ENCODE measurements at places on chromosomes 3 and 15.

DNA sequence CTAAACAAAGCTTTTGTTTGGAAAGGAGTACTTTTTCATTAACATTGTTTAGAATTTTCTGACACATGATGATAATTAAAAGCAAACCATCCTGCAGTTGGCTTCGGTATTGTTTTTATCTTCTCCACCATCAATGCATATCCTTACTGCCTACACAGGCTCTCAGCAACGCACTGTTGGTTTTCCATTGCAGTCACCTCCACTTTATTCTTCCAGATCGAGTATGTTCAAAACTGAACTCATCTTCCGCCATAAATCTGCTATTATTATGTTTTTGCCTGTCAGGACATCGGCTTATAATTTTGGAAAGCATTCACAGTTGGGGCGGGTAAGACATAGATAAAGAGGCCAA, 589 bp upstream of the SENP5 start:
- DNase-seq, result no peak

GRCh38 chr3:150079029-150079739, 108.5 kb upstream of the PFN2 start:
- DNase-seq, result no peak

GRCh38 chr3:130831719-130832400, 62.0 kb upstream of the ATP2C1 start:
- DNase-seq, result no peak

DNA sequence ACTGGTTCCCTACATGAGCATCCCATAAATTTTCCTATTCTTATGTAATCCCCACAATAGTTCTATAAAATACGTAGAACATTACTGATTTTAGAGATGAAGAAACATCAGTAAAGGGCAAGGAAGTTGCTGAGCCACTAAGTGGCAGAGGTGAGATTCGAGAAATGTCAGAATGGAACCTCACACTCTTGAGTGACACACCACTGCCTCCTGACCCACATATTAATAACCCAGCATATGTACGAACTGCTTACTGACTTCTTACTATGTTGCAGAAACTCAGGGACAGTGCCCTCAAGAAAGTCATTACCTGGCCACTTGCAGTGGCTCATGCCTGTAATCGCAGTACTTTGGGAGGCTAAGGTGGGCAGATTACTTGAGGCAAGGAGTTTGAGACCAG, 1022.4 kb downstream of the FHIT start:
- no peak for DNase-seq

- DNase-seq, result no peak
Measured at GRCh38 chr3:32886911-32887310, 64.5 kb upstream of the CCR4 start.

DNA sequence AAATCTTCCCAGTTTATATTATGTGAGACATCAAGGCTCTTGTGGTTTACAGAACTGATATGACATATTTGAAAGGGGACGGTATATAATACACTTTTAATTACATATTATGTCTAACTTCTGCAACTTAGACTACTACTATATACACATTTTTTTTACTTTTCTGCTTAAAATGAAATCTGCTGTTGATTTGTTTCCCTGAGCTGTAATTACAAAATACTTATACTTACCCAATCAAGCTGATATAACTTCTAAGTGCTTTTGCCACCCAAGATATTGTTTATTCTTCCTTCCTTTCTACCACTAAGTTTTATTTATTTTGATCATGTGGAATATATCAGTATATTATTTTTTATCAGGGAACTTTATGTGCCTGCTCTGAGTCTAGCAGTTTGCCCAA, 654.0 kb upstream of the TGFBR2 start:
- DNase-seq, result no peak

DNA sequence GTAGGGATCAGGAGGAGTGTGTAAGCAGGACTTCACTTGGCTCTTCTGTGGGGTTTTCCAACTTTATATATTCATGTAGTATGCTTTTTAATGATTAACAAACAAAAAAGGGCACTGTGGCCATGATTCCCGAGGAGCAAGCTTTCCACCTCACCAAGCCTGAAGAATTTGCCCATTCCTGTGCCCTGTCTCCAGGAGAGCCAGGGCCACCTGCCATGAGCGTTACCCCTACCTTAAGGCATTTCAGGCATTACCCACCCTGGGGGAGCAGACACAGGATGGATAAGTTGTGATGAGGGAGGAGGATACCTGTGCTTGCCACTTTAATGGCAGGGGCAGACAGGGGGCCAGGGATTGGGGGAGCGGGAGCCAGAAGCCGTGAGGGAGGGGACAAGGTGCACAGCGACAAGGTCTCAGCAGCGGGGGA, 3.0 kb downstream of the TRPM1 start:
- peak; percentile 47 for DNase-seq

GRCh38 chr3:5057857-5058324, 64.2 kb upstream of the ARL8B start:
- peak; percentile 63 for DNase-seq

GRCh38 chr15:70212286-70212962, 114.7 kb upstream of the TLE3 start:
- DNase-seq, result no peak

GRCh38 chr3:150783316-150783715, 20.3 kb upstream of the SIAH2 start:
- no peak for DNase-seq

DNA sequence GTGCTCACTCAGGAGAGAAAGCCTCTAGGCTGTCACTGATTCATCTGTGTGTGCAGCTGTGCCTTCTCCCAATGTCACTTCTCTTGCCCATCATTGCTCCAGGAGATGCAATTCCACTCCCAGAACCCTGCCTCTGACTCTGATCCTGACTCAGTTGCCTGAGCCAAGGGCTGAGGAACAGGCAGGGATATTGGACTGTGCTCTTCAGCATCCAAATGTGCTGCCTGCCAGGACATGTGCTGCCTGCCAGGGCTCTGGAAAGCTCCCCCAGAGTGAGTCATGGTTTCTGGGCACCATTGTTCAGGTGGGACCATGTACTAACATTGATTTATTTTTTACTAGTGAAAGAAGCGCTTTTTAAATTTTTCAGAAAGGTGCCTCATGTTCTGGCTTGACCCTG, 71.0 kb downstream of the TRIM42 start:
- no peak for DNase-seq

- no peak for DNase-seq
Measured at GRCh38 chr3:58688574-58688973, 22.0 kb upstream of the FAM3D start.

- DNase-seq, result no peak
Measured at GRCh38 chr15:45785897-45786296, 151.1 kb downstream of the SQOR start.

DNA sequence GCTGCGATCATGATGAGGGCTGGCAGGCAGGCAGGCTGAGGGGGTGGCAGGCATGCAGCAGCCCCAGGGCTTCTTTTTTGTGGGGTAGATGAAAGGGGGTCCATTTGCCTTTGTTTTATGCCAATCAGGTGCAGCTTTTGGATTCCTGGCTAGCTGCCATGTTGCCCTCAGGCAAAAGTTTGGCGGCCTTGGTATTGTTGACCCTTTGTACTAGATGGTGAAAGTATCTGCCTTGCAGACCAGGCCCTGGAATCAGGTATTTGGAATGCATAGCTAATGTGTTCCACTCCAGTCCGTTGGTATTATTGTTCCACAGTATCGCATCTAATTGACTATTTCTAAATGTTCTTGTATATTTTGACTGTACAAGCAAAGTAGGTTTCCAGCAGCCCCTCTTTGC, 35.0 kb downstream of the EEFSEC start:
- DNase-seq, result no peak

DNA sequence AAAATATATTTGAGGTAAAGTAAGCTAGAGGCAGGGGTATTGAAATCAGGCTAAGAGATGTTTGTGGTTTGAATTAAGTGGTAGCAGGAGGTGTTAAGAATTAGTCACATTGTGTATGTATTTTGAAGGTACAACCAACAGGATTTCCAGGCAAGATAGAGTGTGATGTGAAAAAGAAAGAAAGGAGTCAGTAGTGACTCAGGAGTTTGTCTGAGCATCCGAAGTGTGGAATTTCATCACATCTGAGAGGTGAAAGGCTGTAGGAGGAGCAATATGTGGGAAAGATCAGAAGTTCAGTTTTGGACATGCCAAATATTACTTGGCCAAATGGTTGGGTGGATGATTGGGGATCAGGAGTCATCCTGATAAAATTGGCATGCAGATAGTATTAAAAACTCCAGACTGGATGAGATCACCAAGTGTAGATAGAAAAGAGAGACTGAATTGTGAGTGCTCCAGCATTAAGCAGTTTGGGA, 32.1 kb upstream of the EBLN2 start:
- no peak for DNase-seq

DNA sequence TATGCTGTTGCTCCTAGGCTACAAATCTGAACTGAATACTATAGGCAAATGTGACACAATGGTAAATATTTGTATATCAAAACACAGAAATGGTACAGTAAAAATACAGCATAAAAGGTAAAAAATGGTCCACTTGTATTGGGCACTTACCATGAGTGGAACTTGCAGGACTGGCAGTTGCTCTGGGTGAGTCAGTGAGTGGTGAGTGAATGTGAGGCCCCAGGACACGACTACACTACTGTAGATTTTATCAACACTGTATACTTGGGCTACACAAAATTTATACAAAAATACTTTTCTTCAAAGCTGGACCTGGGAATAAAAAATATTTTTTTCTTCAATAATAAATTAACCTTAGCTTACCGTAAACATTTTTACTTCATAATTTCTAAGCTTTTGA, 41.6 kb upstream of the DUT start:
- no peak for DNase-seq

- no peak for DNase-seq
Measured at GRCh38 chr3:74271541-74271940, 342.9 kb downstream of the CNTN3 start.

- no peak for DNase-seq
Measured at GRCh38 chr15:101540480-101541239, 51.2 kb upstream of the PCSK6 start.

GRCh38 chr3:72042397-72043203, 257.7 kb upstream of the PROK2 start:
- DNase-seq, result no peak

GRCh38 chr3:174363256-174363655, 495.9 kb upstream of the NAALADL2 start:
- no peak for DNase-seq

- DNase-seq, result no peak
Measured at GRCh38 chr3:183823963-183824362, 1.4 kb downstream of the MAP6D1 start.

DNA sequence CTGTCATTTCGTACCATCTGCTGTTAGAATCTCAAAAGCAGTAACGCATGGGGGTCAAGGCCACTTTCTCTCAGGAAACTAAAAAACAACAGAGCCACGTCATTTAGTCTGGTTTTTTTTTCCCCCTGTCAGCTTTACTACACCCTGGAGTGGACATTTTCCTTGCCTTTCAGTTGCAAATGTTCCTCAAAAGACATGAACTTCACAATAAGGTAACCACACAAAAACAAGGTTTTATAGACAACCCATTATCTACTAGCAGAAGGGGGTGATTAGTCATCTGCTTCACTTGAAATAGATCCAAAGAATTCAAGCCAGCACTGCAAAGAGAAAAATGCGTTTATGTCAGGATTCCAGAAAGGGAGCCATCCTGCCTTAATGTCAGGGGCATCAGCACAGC, 171.8 kb upstream of the CDIN1 start:
- DNase-seq, result no peak

DNA sequence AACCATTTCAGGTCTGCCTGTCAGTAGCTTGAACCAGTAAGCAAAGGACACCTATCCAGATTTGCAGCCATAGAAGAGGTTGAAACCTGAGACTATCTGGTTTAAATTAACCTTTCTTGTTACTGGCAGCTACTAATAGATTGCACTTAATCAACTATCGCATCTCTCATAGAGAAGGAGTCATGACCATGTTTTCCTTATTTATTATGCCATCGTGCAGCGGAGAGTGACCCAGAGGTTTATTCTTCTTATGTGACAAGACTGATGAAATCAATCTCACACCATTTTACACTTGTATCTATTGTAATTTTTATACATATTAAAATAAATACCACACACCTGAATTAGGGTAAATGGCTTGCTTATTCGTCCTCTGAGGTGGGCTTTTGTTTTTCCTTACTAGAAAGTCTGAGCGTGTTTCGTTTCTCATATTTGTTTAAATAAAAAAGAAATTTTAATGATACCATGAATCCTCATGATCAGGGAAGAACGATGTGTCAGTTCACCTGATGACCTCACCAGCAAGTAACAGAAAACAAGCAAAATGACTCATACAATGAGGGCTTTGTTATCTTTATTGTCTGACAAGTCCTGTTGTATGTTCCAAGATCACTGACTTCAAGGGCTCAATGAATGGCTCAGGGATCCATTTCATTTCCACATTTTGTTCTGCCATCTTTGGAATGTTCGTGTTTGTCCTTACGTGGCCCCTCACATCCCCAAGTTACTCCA, 379.5 kb upstream of the DPH6 start:
- DNase-seq, result no peak

GRCh38 chr3:114011059-114011797, 45.1 kb downstream of the CCDC191 start:
- DNase-seq, result no peak

DNA sequence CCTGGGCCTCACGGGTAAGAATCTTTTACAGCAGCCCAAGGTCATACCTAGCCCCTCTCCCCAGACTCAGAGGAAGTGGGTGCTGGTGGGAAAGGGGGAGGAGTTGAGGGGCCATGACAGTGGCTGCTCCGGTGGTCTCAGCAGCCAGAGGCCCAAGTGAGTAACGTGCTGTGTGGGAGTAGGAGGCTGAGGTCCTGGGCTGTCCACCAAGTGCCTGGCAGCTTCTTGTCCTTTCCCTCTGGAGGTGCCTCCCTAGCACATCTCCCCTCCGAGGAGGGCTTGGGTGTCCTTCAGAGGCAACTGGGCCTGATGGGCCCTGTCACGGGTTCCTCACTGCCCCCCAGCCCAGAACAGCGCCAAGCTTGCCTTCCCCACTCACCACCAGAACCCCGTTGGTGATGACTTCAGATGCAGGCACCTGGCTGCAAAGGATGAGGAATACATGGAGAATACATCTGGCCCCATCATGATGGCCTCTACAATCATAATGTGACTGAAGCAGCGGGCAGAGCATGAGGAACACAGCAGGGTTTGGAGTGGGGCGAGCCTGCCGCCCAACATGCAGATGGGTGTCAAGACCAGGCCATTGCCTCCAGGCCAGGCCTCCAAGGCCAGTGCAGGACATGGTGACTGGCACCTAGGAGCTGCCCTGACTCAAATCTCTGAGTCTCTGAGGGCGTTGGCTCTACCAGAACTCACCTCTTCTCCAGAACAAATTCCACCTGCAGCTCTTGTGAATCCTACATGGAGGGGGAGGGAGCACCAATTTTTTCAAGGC, 3.3 kb downstream of the PLA2G4F start:
- DNase-seq, result no peak

All from left renal pelvis (tissue), 4 donors.